ENCODE measurements at places on chromosomes 1 and 21.
A peak's percentile ranks its signal among the peaks of the same experiment; 100 is the strongest.

GRCh38 chr1:5151511-5151910 lies 497.1 kb downstream of the AJAP1 start:
- no peak for DNase-seq

GRCh38 chr1:2160451-2161300 lies 33.9 kb downstream of the FAAP20 start:
- DNase-seq = no peak

GRCh38 chr1:245142171-245142798 lies 12.5 kb upstream of the KIF26B start:
- no peak for DNase-seq

GRCh38 chr1:105700723-105701122 lies 1355.8 kb upstream of the PRMT6 start:
- no peak for DNase-seq

GRCh38 chr1:153493343-153493960 lies 33.0 kb upstream of the S100A7 start:
- DNase-seq = no peak

GRCh38 chr1:19407494-19408096 lies 77.7 kb downstream of the CAPZB start:
- no peak for DNase-seq

DNA sequence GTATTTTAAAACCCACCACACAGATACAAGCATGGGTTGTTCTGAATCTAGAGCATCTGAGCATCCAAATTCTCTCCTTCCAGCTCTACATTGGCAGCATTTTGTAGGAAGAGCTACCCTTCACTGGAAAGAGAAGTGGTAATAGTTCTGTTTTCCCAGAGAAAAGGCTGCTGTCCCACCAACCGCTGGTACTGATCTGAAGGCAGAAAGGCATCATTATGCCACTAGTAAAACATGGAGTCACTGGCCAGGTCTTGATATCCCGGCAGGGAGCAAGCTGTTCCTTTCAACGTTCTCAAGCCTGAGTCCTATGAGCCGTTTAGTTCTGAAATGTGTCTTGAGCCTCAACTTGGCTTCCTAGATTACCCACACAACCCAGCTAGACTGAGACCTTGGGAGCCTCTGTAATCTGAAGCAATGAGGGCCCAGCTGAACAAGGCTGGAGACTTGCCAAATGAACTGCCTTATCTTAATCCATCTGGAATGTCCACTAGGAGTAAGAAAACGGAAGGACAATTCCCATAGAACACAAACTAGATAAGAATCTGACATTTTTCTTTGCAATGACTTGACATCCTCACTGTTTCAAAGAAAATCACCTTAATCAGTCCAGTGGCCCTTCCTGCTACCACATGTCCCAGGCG lies 116.8 kb downstream of the KCNH1 start:
- DNase-seq = no peak

DNA sequence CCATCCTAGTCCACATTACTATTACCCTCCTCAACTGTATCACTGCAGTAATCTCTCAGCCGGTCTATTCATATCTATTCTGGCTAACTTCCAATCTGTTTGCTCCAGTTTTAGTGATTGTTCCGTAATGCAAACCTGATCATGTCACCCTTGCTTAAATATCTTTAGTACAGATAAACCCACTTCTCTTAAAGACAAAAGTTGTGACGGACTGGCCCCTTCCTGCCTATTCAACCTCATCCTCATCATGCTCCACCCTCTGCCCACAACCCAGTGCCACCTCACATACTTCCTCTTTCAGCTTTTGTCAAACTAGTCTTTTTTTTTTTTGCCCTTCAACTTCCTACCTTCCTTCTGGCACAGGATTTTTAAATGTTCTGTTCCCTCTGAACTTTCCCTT lies 2.8 kb upstream of the C1orf162 start:
- no peak for DNase-seq

DNA sequence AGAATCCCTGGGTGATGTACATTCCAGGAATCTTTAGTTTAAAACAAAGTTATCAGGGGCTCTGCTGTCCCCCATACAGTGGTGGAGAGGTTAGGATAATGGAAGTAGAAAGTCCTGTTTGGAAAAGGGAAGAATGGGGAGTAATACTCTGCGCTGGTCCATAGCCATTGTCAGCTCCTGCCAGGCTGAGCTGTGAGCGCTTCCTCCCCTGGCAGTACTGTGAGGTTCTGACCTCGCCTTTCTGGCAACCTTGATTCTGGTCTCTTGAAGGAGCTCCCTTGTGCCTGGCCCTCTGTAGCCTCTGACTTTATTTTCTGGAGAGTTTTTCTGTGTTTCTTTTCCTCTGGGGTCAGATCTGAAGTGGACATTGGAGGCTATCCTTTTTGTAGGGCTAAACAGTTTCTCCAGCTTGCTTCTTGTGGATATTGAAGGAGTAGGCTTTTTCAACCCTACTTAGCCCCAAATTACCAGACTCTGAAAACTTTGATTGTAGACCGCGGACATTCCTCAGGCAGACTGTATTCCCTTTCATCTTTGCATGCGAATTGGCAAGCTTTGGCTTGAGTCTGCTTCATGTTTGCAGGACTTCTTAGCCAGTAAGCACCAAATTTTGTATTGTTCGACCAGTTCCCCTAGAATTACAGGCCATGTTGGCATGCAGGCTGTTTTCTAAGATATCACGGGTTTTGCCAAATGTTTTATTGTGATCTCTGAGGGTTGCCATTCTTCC lies 13.8 kb downstream of the UBE4B start:
- no peak for DNase-seq

DNA sequence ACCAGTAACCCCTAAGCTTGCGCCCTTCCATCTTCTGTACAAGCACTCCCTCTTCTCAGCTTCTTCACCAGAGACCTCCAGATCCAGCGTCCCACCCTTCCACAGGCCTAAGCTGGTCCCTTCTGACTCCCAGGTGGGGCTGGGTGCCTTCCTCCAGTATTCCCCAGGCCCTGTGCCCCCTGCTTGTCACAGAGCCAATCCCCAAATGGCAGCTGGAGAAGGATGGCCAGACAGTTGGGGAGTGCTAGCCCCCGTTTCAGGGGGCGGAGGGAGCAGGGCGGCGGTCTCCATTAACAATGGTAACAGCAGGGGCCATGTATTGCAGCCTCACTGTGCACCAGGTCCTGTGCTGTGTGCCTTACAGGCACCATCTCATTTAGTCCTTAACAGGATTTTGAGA lies 85.7 kb downstream of the KCNN3 start:
- DNase-seq = no peak

DNA sequence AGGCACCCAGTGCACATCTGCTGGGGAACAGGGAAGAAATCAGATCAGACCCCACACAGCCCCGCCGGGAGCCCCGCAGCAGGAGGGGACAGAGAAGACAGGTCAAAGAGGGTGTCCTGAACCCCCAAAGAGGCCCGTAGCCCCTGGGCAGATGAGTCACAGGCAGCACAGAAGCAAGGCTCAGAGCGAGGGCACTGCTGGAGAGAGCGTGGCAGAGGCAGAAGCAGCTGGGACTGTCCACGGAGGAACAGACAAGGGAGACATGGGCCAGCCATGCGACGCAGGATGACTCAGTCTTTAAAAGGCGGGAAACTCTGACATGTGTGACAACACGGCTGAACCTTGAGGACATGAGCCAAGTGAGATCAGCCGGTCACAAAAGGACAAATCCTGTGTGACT lies 14.5 kb upstream of the PRDM16 start:
- no peak for DNase-seq

- no peak for DNase-seq
Measured at GRCh38 chr1:91732291-91733107, 153.5 kb downstream of the TGFBR3 start.

- DNase-seq = no peak
Measured at GRCh38 chr1:61692155-61692800, 32.7 kb downstream of the TM2D1 start.

- DNase-seq = peak; percentile 13
Measured at GRCh38 chr1:240732390-240732789, 120.4 kb upstream of the GREM2 start.

- no peak for DNase-seq
Measured at GRCh38 chr1:28045777-28046176, 42.6 kb downstream of the EYA3 start.

DNA sequence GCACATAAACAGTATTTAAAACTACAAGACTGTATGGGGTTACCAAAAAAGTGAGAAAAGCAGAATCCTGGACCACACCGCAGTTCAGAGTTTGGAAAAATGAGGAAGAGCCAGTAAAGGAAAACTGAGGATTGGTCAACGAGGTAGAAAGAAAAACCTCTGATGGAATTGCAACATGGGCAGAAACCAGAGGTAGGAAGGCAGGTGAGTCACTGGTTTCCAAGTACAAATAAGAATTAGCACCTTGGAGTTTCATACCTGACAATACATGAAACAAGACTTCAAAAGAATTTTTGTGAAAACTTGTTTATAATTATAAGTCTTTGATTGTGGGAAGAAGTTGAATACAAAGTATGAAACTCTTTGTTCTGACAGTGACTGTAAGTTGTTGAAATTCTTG lies 533.7 kb upstream of the DAB1 start:
- no peak for DNase-seq

GRCh38 chr1:20403423-20404145 lies 82.4 kb downstream of the CAMK2N1 start:
- DNase-seq = no peak

DNA sequence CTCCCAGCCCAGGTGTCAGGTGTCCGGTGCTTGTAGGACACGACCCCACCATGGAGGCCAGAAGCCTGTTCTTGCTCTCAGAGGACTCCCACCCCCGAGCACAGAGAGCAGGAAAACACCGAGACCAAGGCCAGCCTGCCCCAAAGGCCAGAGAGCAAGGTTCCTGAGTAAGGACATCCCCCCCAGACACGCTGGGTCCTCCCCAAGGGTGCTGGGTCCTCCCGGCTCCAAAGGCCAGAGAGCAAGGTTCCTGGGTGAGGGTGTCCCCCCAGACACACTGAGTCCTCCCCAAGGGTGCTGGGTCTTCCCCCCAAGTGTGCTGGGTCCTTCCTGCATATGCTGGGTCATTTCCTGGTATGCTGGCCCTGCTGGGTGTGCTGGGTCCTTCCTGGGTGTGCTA lies 40.0 kb downstream of the MEGF6 start:
- no peak for DNase-seq

DNA sequence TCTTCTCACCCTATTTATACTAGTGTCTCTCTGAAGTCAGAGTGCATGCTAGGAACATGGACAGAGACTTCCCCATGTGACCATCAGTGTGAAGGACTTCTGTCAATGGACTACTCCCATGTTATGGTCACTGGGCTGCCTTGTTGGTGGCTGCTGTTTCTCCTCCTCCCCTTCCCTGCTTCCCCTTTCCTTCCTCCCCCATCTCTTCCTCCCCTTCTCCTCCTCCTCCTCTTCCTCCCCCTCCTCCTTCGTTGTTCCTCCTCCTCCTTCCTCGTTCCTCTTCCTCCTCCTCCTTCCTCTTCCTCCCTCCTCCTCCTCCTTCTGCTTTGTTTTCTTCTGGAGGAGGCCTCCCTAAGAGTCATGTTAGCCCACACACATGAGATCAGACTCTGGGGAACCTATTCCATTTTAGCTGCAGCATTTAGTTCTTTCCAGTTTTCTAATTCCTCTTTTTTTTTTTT lies 35.8 kb downstream of the IER5 start:
- DNase-seq = no peak

DNA sequence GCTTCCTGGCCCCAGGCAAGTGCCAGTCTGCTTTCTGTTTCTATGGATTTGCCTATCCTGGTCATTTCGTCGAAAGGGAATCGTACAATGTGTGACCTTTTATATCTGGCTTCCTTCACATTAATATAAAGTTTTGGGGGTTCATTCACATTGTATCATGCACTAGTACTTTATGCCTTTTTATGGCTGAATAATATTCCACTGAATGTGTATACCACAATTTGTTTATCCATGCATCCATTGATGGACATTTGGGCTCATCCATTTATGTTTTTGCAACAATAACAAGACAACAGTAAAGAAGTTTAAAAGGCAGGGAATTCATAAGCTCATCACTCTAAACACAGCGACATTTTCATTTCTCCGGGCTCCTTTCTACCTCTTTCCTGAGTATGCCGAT lies 50.6 kb downstream of the SPSB1 start:
- no peak for DNase-seq

DNA sequence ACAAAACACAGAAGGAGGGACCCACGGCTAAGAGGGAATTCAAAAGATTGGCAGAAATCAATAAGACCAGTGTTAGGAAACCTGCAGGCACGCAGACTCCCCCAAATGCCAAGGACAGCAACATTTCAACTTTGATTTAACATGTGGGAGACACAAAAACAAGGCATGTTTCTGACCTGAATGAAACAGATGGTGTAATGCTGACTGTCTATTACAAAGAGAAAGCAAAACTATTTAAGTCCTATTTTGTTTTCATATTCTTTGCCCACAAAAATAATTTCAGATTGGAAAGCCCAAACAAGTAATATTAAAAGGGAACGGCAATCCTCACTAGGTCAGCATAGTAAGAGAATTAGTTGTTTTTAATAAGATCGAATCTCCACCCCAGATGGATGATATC lies 107.9 kb downstream of the S1PR1 start:
- DNase-seq = no peak

DNA sequence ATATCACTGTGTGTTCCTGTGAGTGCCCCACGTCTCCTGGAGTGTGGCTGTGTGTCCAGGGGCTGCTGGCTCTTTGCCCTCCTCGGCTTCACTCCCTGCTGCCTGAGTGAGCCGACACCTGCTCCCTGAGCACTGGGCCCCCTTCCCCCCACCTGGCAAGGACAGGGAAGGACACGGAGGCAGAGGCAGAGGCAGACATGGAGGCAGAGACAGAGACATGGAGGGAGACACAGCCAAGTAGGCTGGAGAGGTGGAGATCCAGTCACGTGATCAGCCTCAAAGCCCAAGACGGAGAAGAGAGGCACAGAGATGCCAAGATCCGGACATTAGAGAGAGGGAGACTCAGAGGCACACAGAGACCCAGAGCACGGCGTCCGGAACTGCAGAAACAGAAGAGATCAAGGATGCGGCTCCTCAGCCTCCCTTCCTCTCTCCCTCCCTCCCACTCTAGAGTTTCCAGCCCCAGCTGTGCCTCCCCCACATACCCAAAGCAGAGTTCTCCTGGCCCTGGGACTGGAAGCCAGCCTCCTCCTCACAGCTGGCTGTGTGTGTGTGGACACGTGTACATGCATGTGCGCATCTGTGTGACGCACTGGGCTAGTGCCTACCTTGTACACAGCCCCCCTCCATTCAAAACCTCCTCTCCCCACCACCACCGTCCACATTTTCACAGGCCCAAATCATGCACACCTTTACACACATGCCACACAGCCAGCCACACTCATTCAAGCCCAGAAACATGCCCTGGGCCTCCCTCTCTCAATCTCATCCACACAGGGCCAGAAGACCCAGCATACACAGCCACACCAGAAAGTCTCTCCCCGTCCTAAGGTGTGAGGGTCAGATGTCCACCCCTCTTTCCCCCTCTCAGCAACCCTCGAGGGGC lies 39.1 kb upstream of the WASF2 start:
- no peak for DNase-seq

DNA sequence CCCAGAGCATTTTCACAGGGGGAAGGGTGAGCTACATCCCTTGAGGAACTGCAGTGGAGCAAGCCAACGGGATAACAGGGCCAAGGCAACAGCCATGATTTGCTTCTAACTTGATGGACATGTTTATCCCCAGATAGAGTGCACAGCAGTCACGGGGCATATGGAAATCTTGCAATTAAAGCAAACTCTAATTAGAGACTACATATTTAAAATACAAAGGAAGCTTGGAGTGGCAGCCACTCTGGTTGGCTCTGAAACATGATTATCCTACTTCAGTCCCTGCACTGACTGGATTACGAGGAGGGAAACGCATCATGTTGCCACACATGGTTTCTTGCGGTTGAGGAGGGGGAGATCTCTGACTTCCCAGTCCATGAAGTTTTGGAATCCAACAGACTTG lies 60.8 kb downstream of the BEND5 start:
- DNase-seq = no peak

- DNase-seq = peak; percentile 8
Measured at GRCh38 chr1:182889997-182890396, 50.9 kb downstream of the DHX9 start.

All from erythroblast (primary cell).